ENCODE measurements at places on chromosomes 6 and 20.

DNA sequence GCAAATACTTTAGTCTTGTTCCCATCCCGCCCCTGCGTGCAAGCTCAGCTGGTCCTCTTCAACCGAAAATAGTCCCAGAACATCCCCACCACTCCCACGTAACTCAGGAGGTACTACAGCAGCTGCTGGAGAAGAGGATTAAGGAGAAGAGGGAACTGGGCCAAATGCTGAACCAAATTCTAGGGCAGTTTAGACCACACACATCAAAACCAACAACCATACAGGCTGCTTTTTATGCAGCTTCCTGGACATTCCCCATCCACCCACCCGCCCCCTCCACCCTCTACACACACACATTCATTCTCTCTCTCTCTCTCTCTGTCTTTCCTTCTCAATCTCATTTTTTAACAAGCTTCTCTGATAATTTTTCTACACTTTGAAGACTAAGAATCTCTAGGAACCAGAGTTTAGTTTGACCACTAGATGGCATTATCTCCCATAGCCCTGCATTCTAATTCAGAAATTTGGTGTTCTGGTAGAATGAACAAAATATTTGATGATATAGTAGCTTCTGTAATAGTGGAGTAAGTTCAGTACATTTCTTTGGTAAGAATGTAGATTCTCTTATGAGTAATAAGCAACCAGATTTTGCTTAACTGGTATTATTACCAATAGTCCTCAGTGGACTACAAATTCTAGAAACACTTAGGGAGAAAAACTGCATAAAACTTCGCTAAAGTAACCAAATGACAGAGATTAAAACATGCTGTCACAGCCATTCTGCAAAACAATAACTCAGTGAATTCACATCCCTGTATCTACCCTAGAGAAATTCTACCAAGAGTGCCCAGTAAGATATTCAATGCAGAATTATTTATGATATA, 52.1 kb upstream of the BEND6 start:
- DNase-seq: no peak

DNA sequence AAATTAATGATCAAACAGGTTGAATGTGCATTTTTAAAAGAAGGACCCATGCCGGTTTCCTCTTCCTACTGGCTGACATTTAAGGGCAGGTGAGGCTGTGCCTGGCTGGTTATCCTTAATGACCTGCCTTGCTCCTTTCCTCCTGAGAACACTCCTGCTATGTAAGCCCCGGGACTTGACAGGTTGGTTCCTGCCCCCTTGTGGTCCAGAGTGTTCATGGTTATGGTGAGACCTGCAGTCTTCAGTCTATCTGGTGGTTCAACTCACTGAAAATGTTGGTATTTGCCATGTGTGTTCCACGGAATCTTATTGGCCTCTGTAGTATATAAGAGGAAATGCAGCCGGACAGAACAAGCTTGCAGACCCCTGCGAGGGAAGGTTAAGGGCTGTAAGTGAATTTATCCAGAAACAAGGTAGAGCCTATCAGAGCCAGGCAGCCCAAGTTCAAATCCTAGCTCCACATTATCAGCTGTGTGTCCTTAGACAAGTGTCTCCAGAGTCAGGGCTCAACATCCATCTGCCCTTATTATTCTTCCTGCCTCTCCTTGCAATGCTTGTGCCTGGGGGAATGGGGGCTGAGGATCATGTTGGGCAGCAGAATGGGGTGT, 5.2 kb upstream of the BPIFA3 start:
- no peak for DNase-seq

DNA sequence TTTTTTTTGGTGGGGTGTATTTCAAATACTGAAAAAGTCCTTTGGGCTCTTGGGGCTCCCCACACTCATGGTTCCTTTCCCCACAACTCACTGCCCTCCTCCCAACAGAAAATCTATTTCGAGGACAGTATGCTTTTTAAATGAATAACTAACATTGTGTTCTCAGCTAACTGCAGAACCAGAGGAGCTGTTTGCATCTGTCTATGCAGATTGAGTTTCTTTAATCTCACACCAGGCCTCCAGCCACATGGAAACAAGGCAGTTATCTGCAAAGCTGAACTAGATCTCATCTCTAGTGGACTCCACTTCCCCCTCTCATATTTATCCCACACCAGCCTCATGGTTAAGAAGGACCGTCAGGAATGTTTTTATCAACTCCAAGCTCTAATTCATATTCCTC, 955.1 kb downstream of the KIF16B start:
- DNase-seq: no peak

GRCh38 chr20:21286775-21287174, 16.4 kb upstream of the XRN2 start:
- DNase-seq: no peak
